ENCODE measurements at places on chromosomes 4 and X. TPM values are rescaled to one million over a fixed set of nuclear protein-coding genes. Genes with fewer than 3 reads are reported as not detected.

- ATAC-seq = no peak
Observed at GRCh38 chr4:85028910-85029309, 62.4 kb upstream of the WDFY3 start.

GRCh38 chr4:113733685-113734084 is 27.9 kb downstream of the CAMK2D start:
- ATAC-seq = no peak

The NWD2 gene
- total RNA-seq = not detected

The GPR143 gene
- total RNA-seq = not detected

DNA sequence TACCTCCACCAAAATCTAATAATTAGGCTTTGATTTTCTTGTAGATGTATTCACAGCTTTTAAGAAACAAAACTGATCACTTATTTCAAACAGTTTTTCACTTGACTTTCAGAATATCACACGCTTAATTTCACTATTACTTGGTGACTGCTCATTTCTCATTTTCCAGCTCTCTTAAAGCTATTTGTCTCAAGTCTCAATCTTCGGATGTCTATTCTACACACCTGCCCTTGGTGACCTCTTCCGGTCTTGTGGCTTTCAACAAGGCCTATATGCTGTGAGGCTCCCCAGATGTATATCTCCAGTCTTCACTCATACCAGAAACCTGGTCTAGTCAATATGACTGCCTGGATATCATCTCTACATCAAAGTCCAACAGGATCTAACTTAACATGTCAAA is 34.9 kb upstream of the ANXA10 start:
- no peak for ATAC-seq

DNA sequence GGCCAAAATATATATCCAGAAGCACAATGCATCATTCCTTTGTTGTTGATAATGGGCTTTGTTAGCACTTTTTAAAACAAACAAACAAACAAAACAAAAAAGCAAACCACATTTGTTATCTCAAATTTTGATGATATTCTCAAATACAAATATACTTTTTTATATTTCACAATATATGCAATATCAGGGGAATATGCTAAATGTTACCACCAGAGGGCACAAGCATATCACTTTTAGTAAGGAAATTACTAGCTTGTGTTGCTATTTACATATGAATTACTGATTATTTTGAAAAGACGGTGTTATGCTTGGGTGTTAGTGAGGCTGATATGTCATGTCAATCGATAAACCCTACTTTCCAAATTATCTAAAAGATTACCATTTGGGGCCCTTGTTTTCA is 29.1 kb downstream of the RIPPLY1 start:
- no peak for ATAC-seq

- no peak for ATAC-seq
Observed at GRCh38 chr4:89746377-89746776, 90.6 kb downstream of the SNCA start.

GRCh38 chrX:18973527-18974192 is 10.3 kb downstream of the PHKA2 start:
- ATAC-seq = no peak

GRCh38 chr4:76780781-76781697 is 116.9 kb downstream of the SOWAHB start:
- ATAC-seq = no peak

- no peak for ATAC-seq
Observed at GRCh38 chr4:184653650-184654049, 4.1 kb downstream of the PRIMPOL start.

The C4orf36 gene
- not detected for total RNA-seq

GRCh38 chrX:152989292-152989658 is 4.6 kb downstream of the PNMA5 start:
- no peak for ATAC-seq

DNA sequence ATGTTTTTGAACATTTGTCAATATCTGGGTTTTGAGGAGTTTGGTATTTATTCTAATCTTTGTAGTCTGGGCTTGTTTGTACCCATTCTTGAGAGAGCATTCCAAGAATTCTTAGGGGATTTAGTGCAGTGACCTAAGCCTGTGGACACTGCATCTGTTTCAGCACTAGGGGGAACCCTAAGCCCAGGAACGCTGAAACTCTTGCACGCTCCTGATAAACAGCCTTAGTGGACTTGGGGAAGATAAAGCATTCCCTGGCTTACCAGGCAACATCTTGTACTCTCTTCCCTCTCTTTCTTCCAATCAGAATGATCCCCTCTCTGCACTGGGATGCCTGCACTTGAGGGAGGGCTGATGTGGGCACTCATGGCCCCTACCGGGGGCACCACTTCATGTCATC is 654.9 kb upstream of the HTR2C start:
- ATAC-seq = no peak

The SLC2A9 gene
- 3.1 TPM for total RNA-seq

DNA sequence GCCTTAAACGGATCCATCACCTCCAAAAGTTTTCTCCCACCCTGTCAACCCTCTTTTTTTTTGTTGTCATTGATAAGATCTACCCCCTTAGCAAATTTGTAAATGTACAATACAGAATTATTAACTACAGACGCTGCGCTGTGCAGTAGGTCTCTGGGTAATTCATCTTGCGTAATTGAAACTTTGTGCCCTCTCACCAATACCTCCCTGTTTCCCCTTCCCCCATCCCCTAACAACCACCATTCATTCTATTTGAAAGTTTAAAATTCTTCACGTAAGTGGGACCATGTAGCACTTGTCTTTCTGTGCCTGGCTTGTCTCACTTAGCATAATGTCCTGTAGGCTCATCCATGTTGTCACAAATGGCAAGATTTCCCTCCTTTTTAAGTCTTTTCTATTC is 45.8 kb upstream of the CLDN34 start:
- ATAC-seq = no peak

DNA sequence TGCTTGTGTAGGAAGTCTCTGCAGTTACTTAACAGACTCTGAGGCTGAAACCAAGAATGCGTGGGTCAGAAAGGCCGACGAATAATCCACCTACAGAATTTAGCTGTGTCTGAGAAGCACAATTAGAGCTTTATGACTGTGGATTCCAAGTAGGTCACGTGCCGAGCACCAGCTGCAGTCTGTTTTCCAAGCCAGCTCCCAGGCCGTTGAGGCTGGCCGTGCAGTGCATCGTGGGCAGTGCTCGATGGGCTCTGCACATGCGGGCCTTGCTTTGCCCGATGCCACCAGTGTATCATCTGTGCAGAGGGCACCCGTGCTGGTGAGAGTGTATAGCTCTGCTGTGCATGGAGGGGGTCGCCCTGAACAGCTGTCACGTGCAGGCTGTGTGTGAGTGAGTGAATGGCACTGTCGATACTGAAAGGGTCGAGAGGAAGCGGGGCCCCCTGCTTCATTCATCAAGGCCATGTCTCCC is 67.5 kb upstream of the CLDN34 start:
- ATAC-seq = no peak

DNA sequence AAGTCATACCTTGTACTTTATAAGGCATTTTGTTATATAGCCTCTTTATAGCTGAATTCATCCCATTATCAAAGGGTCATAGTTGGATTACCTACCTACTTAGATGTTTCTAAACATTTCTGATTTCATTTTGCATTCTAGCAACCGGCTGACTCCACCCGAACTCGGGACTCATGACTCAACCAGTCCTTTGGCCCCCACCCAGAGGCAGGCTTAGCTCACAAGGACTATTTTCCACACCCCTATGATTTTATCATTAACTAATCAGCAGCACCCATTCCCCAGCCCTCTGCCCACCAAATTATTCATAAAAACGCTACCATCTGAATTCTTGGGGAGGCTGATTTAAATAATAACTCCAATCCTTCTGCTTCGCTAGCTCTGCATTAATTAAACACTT is 79.9 kb upstream of the EGFL6 start:
- ATAC-seq = peak; percentile 28

- ATAC-seq = no peak
Observed at GRCh38 chr4:13365195-13365594, 118.9 kb downstream of the RAB28 start.

The BBS12 gene
- 5.7 TPM for total RNA-seq

DNA sequence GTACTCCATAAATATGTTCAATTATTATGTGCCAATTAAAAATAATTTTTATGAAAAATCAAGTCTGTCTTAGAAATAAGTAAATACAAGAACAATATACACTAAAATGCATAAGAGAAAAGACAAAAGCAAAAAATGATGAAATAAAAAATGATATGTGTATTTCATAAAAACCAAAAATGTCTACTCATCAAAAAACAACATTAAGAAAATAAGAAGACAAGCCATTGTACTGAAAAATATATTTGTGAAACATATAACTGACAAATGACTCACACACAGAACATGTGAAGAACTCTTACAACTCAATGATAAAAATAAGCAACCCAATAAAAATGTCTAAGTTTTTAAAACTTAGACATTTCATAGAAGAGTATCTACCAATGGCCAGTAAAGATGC is 34.1 kb upstream of the ENOX2 start:
- no peak for ATAC-seq

DNA sequence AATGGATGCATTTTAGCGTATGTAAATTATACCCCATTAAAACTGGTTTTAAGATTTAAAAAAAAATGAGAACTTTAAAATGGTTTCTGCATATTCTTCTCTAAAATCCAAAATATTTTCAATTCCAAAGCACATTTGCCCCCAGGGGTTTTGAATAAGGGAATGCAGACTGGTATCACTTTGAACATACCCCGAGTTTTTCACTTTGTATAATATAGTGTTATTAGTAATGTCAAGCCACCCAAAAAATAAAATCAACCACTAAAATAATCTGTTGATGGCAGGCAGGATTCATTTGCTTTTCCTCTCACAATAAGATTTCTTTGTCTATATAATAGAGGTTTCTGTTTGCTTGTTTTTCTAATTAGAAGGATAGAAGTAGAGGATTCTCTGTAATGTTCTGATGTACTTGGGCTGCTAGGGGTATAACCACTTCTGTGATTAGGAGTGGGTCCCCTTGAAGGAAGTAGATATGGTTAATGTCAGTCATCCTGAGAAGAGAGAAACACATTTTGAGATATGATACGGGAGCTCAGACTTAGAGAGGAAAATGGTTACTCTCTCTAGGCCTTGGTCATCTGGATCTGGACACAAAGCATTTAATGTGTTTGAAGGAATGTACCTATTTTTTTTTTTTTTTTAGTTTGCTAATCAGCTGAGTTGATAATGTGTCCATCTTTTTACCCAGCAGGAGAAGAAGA is 9.3 kb upstream of the LIN54 start:
- ATAC-seq = no peak
